BE2C (cell line): ENCODE measurements at places on chromosomes 3 and 15.

GRCh38 chr3:126891791-126892190, 91.1 kb upstream of the PLXNA1 start:
- no peak for DNase-seq

DNA sequence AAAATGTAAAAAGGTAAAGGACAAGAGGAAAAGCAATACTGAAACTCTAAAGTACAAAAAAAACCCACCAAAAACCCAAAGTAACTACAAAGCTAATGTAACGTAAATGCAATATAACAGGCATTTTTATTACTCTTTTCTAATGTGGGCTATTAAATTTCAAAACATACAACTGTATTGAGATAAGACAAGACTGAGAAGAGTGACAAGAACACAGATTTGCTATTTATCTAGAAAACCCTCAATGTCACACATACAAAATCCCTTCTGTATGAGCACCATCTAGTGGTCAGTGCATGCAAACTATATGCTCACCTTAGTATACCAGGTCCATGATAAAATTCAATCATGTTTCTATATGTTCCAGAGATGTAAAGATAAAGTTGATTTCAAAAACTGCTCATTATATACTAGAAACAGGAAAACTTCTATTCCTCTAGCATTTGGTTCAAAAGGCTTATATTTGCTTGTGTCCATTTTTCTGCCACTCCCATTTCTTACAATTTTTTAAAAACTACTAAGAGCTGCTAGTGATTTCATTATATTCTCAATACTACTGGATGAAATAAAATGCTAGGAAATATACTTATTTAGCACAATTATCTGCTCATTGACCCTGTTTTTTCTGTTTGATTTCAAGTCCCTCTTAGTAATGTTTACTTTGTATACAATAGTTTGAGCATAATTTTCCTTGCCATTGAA, 111.4 kb downstream of the DLG1 start:
- DNase-seq = peak; percentile 33

DNA sequence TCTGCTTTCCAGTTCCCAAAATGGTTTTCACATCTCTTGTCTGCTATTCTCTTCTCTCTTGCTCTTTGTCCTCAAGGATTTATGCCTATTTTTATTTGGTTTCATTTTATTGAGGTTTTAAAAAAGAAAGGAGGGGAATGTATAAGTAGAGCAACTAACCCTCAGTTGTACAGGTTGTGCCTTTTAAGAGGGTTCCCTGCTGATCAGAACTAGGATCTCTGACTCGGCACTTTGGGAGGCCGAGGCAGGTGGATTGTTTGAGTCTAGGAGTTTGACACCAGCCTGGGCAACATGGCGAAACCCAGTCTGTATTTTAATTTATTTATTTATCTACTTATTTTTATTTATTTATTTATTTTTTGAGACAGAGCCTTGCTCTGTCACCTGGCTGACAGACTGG, 123.6 kb downstream of the ZNF609 start:
- no peak for DNase-seq

DNA sequence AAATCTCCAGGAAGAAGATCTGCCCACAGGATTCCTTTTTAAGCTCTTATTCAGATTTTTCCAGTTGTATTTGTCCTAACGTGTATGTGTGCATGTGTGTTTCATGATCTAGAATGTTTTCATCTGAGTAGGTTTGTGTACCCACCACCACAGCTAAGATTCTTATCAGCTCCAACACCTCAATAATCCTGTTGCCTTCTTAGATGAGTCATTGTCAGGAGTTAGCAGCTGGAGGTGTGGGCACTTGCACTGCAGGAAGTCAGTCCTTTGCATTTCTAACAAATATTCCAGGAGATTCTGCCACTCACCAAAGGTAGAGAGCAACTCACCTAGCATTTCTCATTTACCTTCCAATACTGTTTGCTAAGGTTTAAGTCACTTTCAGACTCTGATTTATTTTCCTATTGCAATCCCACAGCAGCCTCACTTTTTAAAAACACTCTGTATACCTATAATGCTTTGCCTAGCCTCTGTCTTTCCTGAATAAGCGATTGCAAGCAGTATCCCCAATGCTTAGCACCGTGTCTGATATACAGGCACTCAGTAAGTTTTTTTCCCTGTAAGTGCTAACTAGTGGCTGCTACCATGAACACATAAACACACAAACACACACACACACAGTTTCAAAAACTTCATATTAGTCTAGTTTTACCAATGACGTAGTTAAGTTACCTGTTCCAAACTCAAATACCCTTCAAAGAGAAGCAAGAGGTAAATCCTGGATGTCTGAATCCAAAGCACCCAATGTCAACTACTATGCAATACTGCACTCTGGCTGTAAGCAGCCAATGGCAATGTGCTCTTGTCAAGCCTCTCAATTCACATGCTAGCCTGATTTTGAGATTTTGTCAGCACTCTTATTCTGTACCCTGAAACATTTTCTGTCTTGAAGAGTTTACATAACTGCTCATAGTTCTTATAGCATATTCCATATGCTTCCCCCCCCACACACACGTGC, 713.5 kb upstream of the LMCD1 start:
- DNase-seq = no peak

GRCh38 chr3:53255775-53256703, at the start of gene TKT:
TKT (minus strand) TSS chr3:53256022; CDS start chr3:53255942, 80 bp downstream.
- DNase-seq = peak; percentile 82

GRCh38 chr3:184769382-184770170, 42.4 kb upstream of the VPS8 start:
- DNase-seq = no peak

GRCh38 chr3:81713031-81713430, 48.4 kb downstream of the GBE1 start:
- no peak for DNase-seq

DNA sequence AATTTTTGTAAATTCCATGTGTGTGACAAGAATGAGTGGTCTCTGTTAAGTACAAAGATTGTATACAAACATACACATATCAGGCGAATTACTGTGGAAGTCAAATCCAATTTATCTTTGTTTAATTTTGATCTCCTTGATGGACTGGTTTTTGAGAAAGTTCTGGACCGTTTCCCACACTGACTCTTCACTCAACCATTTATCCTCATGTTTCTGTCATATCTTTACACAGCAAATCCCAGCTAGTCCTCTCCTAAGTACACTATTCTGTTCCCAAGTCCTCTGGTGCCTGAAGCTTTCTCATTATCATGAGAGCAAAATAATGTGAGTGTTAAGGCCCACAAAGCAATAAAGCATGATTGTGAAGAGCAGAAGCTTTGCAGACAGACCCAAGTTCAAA, 189.9 kb downstream of the WNT5A start:
- no peak for DNase-seq

GRCh38 chr3:38473229-38473628, 19.5 kb downstream of the ACVR2B start:
- no peak for DNase-seq

- DNase-seq = no peak
These were observed 139.0 kb upstream of the RBMS3 start for GRCh38 chr3:29141918-29142275.

GRCh38 chr15:100187677-100188076, 154.1 kb downstream of the ADAMTS17 start:
- no peak for DNase-seq
